ENCODE measurements at places on chromosomes 7 and 10. TPM values are rescaled to one million over a fixed set of nuclear protein-coding genes. Genes with fewer than 3 reads are reported as not detected.

The FAM20C gene
- 18.9 TPM for total RNA-seq

The CTAGE15 gene
- total RNA-seq, result 1.3 TPM

The GSTO2 gene
- total RNA-seq, result 12.8 TPM

DNA sequence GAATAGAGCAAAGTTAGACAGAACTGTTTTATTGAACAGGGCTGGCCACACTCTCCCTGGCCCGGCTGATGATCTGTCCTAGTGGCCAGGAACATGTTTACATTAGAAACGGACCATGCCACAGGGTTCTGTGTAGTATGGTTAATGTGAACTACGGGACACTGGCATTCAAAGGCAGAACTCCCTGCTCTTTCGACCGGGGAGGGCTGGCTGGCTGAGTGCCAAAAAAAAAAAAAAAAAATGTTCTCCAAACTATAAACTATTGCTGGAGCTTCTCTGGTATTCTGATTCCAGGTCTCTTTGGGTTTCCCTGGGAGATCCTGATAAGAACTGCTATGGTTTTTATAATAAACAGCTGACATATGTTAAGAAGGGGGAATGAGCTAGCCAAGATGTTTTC is 1262.6 kb upstream of the SORCS1 start:
- H3K27me3 ChIP-seq, result no peaks in the 10 kb centered on the region
- no peak for DNase-seq
- H3K4me3 ChIP-seq, result no peak overlapping the region
- H3K27ac ChIP-seq, result no peak overlapping the region
- no peaks in the 10 kb centered on the region for H3K4me1 ChIP-seq

DNA sequence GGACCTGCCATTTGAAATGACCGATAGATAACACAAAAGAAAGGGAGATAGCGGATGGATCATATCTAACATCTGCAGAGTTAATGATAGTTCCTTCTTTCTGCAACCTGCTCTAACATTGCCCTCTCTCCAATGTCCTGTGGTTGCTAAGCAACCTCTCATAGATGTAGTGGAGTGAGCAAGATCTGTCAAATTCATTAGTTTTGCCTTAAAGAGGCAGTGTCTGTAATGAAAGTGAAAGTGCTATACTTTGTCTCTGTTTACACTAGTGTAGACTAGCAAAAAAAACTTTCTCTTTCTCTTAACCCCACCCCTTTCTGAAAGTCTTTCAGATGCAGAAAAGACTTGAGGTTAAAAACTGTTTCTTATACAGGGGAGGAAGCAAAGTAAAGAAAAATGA is 1196.9 kb downstream of the SORCS3 start:
- H3K4me1 ChIP-seq, result no peaks in the 10 kb centered on the region
- no peak overlapping the region for H3K27ac ChIP-seq
- no peaks in the 10 kb centered on the region for H3K27me3 ChIP-seq
- H3K4me3 ChIP-seq, result peak overlapping the region; percentile 10

DNA sequence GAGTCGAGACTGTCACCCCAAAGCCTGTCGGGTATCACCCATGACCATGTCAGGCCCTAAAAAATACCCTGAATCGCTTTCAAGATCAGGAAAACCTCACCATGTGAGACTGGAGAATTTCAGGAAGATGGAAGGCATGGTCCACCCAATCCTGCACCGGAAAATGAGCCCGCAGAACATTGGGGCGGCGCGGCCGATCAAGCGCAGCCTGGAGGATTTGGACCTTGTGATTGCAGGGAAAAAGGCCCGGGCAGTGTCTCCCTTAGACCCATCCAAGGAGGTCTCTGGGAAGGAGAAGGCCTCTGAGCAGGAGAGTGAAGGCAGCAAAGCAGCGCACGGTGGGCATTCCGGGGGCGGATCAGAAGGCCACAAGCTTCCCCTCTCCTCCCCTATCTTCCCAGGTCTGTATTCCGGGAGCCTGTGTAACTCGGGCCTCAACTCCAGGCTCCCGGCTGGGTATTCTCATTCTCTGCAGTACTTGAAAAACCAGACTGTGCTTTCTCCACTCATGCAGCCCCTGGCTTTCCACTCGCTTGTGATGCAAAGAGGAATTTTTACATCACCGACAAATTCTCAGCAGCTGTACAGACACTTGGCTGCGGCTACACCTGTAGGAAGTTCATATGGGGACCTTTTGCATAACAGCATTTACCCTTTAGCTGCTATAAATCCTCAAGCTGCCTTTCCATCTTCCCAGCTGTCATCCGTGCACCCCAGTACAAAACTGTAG is 176.2 kb downstream of the RTKN2 start:
- peaks cover 8% of the 10 kb centered on the region for H3K36me3 ChIP-seq
- DNase-seq, result no peak
- H3K27me3 ChIP-seq, result no peaks in the 10 kb centered on the region
- no peak overlapping the region for H3K27ac ChIP-seq

GRCh38 chr7:27143950-27144780 is 684 bp upstream of the HOXA5 start:
- no peaks in the 10 kb centered on the region for H3K36me3 ChIP-seq
- H3K27ac ChIP-seq, result peak overlapping the region; percentile 84
- DNase-seq, result peak; percentile 61
- H3K4me1 ChIP-seq, result peaks cover 17% of the 10 kb centered on the region

- H3K4me3 ChIP-seq, result no peak overlapping the region
- H3K27me3 ChIP-seq, result no peaks in the 10 kb centered on the region
- DNase-seq, result no peak
- H3K36me3 ChIP-seq, result no peaks in the 10 kb centered on the region
Observed at GRCh38 chr7:19262826-19263225, 117.6 kb upstream of the FERD3L start.

- H3K27me3 ChIP-seq, result no peaks in the 10 kb centered on the region
- no peak overlapping the region for H3K4me3 ChIP-seq
- no peaks in the 10 kb centered on the region for H3K4me1 ChIP-seq
- H3K27ac ChIP-seq, result no peak overlapping the region
Observed at GRCh38 chr7:44787041-44787440, 9.4 kb upstream of the PPIA start.

DNA sequence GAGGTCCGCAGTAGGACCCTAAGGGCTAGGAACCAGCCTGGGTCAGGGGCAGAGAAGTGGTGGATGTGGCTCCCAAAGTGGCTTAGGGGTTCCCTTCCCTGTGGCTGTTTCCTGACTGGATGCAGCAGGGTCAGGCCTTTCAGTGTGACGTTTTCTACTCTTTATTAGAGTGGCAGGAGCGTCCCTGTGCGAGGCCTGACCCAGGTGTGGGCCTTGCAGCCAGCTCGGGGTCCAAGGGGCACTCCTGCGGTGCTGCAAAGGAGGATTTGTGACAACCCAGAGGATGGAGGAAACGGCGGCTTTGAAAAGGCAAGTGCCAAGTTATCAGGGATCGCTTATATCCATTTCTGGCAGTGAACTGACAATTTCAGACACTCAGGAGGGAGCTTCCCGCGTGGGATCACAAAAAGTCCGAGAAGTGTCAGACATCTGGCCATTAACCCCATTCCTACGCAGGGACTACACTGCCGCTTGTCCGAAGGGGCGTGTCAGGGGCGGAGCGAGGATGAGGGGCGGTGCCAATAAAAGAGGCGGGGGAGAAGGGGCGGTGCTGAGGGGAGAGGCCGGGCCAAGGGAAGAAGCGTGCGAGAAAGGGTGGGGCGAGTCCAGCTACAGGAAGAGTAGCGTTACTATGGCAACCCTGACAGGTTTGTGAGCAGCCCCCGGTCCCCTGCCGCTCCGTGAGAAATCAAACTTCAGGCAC is 98.8 kb upstream of the ZNF722 start:
- no peaks in the 10 kb centered on the region for H3K4me1 ChIP-seq
- H3K36me3 ChIP-seq, result no peaks in the 10 kb centered on the region
- H3K27ac ChIP-seq, result no peak overlapping the region
- H3K27me3 ChIP-seq, result no peaks in the 10 kb centered on the region

DNA sequence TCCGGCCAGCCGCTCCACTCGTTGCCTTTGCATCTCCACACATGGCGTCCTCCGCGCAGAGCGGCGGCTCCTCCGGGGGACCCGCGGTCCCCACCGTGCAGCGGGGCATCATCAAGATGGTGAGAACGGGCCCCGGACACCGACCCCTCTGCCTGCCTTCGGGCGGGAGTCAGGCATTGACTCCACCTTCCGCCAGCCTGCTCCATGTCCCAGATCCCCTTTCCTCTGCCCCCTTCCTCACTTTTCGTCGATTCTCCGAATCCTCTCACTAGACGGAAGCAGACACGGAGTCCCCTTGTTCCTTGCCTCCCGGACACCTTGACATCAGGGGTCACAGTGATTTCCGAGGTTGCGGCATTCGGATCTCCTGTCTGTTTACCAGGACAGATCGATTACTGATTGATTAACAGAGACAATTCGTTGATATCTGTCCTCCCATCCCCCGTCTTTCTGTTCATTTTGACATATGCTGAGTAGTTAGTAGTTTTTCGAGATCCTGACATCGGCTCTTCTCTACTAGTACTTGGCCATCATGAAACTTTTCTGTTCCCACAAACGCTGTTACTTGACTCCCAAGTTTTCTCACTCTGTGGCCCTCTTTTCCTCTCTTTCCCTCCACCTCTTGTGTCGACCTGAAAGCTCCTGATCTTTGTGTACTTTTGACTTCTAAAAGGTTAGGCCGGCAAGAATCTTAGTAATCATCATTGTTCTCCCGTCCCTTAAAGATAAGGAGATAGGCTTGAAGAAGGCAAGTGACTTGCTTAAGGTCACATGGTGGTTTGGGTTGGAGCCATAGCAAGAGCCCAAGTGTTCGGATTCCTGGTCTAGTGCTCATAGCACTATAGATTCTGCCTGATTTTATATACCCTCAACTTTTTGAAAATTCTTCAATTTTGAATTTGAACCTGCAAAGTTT is 597 bp downstream of the SND1 start:
- H3K4me3 ChIP-seq, result peak overlapping the region; percentile 95
- H3K4me1 ChIP-seq, result no peaks in the 10 kb centered on the region
- DNase-seq, result no peak
- H3K27ac ChIP-seq, result peak overlapping the region; percentile 73
- no peaks in the 10 kb centered on the region for H3K36me3 ChIP-seq

GRCh38 chr7:102009628-102010027 is 192.2 kb downstream of the CUX1 start:
- no peaks in the 10 kb centered on the region for H3K27me3 ChIP-seq
- H3K4me1 ChIP-seq, result no peaks in the 10 kb centered on the region
- DNase-seq, result no peak
- no peak overlapping the region for H3K4me3 ChIP-seq

DNA sequence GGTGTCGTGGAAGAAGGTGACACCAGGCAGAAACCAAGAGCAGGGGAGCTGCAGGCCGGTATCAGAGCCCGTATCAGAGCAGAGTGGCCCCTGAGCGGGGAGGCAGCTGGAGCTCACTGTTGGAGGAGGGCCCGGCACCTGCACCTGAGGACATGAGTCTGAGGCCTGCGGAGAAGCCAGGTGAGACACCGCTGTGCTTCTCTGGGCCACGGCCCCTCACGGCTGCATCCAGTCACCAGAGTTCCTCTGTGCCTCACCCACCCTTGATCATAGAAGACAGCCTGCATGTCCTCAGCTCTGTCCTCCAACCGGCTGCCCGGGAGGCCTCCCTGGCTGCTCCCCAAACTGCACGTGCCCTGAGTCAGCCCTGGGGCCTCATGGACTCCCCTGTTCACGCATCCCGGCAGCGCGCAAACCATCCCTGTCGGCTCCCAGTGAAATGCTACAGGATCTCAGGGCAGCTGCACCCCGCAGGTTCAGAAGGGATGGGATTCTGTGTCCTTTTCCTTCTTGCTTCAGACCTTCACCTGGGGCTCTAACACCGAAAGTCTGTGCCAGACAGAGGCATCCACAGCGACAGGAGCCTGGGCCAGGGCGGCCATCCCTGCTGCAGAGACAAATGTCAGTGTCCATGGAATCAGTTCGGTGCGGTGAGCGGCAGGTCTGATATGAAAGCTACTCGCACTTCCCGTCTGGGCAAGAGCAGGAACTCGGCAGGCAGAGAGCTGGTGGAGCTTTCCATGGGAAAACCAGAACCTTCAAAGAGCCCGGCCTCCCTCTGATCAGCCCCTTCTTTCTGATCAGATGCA is 111.9 kb upstream of the FAM20C start:
- peak; percentile 14 for DNase-seq
- no peaks in the 10 kb centered on the region for H3K4me1 ChIP-seq
- H3K4me3 ChIP-seq, result no peak overlapping the region
- H3K27ac ChIP-seq, result no peak overlapping the region
- H3K27me3 ChIP-seq, result no peaks in the 10 kb centered on the region

GRCh38 chr10:89837165-89838043 is 136.0 kb downstream of the KIF20B start:
- H3K4me1 ChIP-seq, result no peaks in the 10 kb centered on the region
- no peaks in the 10 kb centered on the region for H3K27me3 ChIP-seq
- no peaks in the 10 kb centered on the region for H3K36me3 ChIP-seq
- H3K27ac ChIP-seq, result no peak overlapping the region

GRCh38 chr7:137787301-137787976 is 59.3 kb downstream of the DGKI start:
- no peak overlapping the region for H3K27ac ChIP-seq
- DNase-seq, result no peak
- H3K4me1 ChIP-seq, result no peaks in the 10 kb centered on the region
- H3K4me3 ChIP-seq, result no peak overlapping the region
- H3K36me3 ChIP-seq, result no peaks in the 10 kb centered on the region
- no peaks in the 10 kb centered on the region for H3K27me3 ChIP-seq

GRCh38 chr7:30970594-30971094 is 6.9 kb downstream of the GHRHR start:
- H3K27ac ChIP-seq, result no peak overlapping the region
- H3K4me3 ChIP-seq, result no peak overlapping the region
- DNase-seq, result no peak
- no peaks in the 10 kb centered on the region for H3K4me1 ChIP-seq
- H3K27me3 ChIP-seq, result no peaks in the 10 kb centered on the region
- H3K36me3 ChIP-seq, result no peaks in the 10 kb centered on the region

All from colonic mucosa (tissue), 4 donors.